ENCODE measurements at places on chromosomes 4 and X.

DNA sequence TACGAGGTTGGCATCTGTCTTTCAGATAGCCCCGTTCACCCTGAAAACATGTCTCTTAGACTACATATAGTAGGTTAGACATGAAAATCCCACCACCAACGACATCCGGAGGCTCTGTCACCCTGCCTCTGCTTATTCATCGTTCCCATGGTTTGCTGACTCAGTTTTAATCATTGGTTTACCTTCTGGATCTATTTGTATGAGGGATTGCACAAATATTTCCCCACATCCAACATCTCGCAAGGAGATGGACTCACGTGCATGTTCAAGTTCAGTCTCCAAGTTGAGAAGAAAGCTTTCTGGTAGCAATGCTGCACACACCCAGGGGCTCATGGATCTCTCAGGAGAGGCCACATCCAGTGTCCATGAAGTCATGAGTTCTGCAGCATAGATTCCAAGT, 10.8 kb downstream of the CETN2 start:
- DNase-seq, result no peak

DNA sequence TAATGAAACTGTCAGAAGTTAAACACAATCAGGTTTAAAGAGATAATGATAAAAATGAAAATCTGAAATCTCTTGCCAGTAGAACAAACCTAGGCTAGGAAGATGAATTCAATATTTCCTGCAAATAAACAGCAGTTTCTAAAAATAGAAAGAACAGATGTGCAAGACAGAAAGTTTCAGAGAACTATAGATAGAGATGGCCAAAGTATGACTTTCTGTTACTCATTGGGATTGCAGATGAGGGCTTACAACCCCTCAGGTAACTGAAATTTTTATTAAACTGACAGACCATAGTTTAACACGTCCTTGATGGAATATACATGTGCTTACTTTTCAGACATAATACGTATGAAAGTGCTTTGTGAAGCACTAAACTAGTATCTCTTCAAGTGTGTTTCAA, 82.3 kb upstream of the PPARGC1A start:
- no peak for DNase-seq

DNA sequence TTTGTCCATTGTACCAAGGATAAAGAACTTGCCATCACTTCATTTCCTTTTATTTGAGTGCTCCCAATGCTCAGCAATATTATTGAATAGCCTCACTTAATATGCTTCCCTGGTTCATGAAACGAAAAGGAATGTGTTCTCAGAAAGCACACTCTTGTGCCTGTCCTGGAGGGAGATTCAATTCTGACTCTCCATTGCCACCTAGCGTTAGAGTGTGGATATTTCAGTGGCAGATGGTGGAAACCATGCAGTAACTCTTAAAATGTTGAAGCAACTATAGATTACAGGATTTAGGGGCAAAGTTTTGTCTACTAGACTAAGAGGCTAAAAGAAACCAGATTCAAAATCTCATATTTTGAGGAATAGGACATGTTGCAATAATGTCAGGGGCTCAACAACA, 36.0 kb downstream of the GAB3 start:
- DNase-seq, result peak; percentile 71

- no peak for DNase-seq
Measured at GRCh38 chr4:25884031-25884782, 21.4 kb upstream of the SEL1L3 start.

DNA sequence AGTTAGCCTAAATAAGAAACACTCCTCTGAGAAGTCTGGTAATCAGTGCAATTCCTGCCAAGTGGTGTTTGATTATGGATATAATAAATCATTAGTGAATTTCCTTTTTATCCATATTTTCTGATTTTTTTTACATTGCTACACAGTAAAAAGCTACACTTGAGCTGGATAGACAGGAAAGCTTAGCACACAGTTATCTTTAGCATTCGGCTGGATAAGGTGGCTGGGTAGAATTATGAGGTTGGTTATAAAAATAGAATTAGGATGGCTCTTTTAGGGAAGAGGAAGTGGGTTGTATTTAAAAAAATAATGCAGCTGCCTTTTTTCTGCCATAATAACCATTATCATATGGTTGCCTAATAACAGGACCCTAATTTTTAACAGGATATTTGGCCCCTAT, 460.6 kb downstream of the NAF1 start:
- DNase-seq, result no peak

DNA sequence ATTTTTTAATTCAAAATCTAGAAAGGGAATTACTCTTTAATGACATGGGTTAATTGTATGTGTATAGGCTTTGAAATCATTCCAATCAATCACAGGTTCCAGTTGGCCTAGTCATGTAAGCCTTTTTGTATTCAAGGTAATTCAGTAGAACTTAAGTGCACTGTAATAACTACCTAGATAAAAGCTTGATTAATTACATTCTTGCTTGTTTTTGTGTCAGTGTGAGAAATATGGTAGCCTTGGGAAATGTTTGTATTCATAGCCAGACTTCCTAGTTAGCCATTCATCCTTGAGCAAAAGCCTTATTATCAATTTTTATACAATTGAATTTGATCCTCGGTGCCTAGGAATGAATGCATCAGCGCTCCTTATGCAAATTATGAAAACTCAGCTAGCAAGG, 33.5 kb downstream of the TKTL2 start:
- no peak for DNase-seq

GRCh38 chr4:145494666-145495270, 13.1 kb downstream of the SMAD1 start:
- DNase-seq, result peak; percentile 61

- no peak for DNase-seq
Measured at GRCh38 chr4:150072471-150072870, 5.8 kb upstream of the DCLK2 start.

DNA sequence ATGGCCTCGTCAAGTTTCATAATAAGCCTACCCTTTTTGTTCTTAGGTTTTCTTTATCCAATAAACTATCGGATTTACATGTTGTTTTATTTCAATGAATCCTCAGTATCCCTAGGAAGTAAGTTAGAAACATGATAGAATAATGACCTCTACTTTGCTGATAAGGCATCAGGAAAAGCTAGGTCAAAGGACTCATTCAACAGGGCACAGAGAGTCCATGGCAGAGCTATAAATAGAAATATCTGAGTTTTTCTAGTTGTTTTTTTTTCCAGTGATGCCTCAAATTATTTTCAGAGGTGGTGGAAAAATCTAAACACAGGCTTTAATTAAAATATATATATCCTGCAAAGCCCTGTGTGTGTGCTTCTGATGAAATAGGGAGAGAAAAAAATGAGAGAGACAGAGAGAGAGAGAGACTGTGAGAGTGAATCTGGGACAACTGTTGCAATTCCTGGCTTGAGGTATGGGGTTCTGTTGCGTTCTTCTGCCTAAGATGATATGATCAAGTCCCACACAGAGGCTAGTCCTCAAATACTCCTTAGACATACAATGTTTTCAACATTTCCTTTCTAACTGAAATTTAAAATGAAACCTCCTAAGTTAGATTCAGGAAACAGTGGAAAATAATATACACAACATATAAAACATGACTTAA, 139.9 kb downstream of the HDX start:
- DNase-seq, result no peak

GRCh38 chr4:154779362-154779947, 1.6 kb upstream of the RBM46 start:
- DNase-seq, result peak; percentile 44

DNA sequence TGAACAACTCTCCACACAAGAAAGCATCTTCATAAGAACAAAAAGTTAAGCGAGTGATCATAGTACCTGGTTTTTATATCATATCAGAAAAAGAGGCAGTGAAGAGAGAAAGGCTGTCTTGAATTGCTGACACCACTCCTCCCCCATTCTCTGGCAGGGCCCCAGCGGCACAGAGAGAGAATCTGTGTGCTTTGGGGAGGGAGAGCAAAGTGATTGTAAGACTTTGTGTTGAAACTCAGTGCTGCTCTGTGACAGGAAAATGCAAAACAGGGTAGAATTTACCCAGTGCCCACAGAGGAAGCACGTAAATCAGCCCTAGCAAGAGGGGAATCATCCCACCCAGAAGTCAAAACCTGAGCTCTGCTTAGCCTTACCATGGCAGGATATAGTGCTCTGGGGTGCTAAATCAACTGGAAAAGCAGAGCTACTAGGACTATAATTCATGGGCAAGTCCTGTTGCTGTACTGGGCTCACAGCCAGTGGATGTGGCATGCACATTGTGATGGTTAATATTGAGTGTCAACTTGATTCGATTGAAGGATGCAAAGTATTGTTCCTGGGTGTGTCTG, 174.6 kb downstream of the PRR32 start:
- no peak for DNase-seq

DNA sequence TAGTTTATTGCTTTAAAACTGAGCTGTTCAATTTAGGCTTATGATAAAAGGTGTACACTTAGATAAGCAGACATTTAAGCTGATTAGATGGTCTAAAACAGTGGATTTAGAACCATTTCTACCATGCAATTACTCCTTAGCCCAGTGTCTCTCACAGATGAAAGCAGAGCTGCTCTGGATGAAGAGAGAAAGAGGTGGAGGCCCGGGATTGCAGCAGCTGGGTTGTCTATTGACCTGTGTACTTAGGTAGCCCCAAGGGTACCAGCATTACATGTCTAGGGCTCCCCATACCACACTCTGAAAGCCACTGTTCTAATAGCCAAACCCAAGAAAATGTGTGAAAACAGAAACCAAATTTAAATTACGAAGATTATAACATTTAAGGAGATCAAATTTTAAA, 86.0 kb upstream of the GIMD1 start:
- no peak for DNase-seq

- DNase-seq, result no peak
Measured at GRCh38 chrX:96436105-96436504, 248.5 kb upstream of the DIAPH2 start.

DNA sequence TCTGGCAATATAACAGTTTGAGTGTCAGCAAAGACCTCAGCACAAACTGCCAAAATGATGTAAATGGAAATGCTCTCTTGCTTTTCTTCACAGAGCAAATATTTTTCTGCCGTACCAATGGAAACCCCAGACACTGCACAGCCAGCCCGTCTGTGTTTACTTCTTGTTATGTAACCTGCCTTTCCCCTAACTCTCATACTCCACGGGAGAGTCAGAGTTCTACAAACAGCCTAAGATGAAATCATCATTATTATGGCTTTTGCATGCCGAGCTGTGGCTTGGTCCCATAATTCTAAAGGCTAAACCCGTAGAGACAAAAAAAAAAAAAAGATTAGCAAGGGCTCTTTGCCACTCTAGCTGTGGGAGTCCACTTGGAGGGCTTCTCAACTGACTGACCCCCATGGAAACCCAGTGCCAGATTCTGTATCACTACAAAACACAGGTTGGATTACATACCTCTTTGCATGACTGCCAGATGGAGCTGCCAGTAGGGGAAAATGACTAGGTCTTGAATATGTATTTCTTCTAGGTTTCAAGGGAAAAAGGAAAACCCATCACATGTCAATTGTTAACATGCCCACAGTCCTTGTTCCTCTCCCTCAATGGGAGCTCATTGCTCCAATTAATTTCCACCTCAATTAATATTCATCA, 197.2 kb upstream of the CNKSR2 start:
- DNase-seq, result no peak

DNA sequence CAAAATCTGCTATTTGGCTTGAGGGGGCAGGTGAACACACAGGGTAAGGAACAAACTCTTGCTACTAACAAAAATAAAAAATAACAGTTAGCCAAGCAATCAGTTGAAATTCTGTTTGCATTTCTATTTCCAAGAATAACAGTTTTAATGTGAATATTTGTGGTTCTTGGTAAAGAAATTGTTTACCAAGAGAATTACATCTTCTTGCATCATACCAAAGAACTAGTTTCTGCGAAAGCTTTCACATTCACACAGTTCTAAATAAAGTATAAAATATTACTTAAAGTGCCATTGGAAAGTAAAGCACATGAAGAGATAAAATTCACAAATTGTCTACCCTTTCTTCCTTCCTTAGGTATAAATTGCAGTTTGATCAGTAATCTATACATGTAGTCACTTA, 54.4 kb downstream of the KLHL4 start:
- DNase-seq, result no peak

- DNase-seq, result peak; percentile 69
Measured at GRCh38 chr4:127783026-127783769, 1.1 kb downstream of the HSPA4L start.

- no peak for DNase-seq
Measured at GRCh38 chr4:169098054-169098497, 88.0 kb upstream of the CBR4 start.

- DNase-seq, result no peak
Measured at GRCh38 chr4:93416344-93417128, 412.0 kb upstream of the ATOH1 start.

- DNase-seq, result no peak
Measured at GRCh38 chrX:10972706-10973105, 138.4 kb upstream of the HCCS start.

All from hematopoietic multipotent progenitor cell treated with erythropoietin and hydrocortisone succinate and interleukin-3 and kit ligand, for 6 days (in vitro differentiated cells).